Omental fat pad (tissue), 4 donors: ENCODE measurements at places on chromosomes 2 and 18. TPM values are rescaled to one million over a fixed set of nuclear protein-coding genes. Genes with fewer than 3 reads are reported as not detected.

DNA sequence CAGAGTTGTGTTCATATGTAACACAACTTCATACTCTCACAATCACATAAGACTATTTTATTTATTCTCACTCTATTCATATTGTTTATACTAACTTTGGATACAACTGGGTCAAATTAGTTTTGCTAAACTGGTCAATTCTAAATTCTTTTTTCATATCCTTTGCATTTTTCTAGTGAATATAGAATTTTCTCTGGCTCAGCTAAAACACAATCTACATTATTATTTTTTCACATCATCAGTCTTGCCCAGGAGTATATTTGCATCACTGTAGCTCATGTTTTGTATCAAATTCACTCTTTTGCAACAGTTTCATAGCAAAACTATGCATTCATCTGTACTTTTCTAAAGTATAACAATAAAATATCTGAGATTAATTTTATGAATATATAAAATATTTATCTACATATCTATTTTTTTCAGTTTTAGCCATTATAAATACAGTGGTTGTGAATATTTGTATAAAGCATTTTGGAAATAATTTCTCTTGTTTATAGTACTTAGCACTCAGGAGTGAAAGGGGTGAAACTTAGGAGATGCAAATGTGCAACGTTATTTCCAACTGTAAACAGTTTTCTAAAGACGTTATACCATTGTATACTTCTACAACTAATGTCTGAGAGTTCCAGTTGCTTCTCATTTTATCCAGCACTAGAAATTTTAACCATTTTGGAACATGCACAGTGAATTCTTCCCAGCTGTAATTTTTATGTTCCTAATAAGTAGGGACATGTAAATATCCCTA, 854.6 kb downstream of the CBLN2 start:
- DNase-seq = no peak

- DNase-seq = no peak
Observed at GRCh38 chr2:119339562-119339923, 27.1 kb downstream of the C2orf76 start.

- peak; percentile 90 for DNase-seq
Observed at GRCh38 chr2:73085691-73086090, 14.2 kb upstream of the SFXN5 start.

GRCh38 chr2:234973008-234973407, 21.2 kb downstream of the SH3BP4 start:
- no peak for DNase-seq

GRCh38 chr2:191604154-191604553, 73.8 kb upstream of the NABP1 start:
- DNase-seq = no peak

- DNase-seq = no peak
Observed at GRCh38 chr18:60684843-60685513, 312.4 kb upstream of the MC4R start.

- no peak for DNase-seq
Observed at GRCh38 chr2:65281627-65282351, 54.2 kb downstream of the ACTR2 start.

PARD6G gene
- 2.3 TPM for total RNA-seq

DNA sequence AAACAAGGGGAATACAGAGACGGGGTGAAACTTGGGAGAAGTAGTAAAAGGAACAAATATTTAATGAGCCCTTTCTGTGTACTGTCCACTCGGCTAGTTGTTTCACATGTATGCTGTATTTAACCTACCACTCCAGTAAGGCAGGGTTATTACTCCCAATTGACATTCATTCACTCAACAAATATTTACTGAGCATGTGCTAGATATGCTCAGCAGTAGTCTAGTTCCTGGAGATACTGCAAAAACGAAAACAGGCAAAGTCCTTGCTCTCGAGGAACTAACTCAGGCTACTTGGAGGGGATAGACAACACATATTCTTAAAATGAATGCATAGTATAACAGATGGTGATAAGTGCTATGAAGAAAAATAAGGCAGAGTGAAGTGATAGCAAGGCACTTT, 207.3 kb downstream of the SS18 start:
- no peak for DNase-seq

ALK gene
- total RNA-seq = 0.12 TPM

DNA sequence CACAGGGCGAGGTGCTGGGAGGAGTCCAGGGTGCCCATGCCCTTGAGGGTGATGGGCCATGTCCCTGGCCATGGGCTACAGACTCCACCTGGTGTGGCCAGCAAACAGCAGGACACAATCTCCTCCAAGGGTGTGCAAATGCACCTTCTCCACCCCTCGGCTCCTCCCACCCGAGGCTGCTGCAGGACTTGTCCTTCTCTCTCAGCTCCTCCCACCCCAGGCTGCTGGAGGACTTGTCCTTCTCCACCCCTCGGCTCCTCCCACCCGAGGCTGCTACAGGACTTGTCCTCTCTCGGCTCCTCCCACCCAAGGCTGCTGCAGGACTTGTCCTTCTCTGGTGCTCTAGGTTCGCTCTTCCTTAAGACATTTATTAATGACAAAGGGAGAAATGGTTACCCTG, 57.3 kb upstream of the SNTG2 start:
- no peak for DNase-seq

- DNase-seq = no peak
Observed at GRCh38 chr2:15181092-15181745, 379.9 kb downstream of the NBAS start.

DNA sequence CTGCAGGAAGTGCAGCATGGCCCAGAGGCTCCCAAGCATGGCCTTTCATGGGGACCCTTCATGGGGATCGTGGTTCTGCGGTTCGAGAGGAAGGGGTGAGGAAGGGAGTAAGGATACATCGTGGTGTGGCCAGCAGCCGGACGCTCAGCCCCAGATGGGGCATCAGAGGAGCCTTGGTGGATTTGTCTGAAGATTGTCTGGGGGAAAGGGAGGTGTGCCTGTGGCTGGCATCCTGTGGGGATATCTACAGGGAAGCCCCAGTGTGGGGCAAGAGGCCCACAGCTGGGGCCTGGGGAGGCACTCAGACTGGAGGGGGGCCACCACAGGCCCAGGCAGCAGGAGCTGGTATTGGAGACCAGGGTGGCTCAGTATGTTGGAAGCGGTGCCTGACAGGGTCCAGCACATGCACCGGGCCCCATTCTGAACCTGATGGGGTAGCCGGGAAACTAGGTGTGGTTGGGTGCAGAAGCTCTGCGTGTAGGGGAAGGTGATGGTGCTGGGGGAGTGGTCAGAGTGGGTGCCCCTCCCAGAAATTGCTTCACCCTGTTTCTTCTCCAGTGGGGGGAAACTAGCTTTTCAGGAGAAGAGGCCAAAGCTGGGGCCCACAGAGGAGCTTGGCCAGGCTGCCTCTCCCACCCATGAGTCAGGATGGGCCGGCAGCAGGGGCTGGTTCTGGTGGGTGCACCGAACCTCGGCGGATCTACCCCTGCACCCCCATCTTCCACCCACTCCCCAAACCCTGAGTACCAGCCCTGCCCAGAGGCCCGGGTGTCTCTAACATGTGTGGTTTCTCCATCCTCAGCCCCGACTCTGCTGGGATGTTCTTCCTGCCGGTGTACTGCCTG, 274.4 kb upstream of the HDAC4 start:
- DNase-seq = no peak

CRYBA2 gene
- total RNA-seq = not detected

- no peak for DNase-seq
Observed at GRCh38 chr2:240635998-240636547, 10.8 kb downstream of the GPR35 start.

DNA sequence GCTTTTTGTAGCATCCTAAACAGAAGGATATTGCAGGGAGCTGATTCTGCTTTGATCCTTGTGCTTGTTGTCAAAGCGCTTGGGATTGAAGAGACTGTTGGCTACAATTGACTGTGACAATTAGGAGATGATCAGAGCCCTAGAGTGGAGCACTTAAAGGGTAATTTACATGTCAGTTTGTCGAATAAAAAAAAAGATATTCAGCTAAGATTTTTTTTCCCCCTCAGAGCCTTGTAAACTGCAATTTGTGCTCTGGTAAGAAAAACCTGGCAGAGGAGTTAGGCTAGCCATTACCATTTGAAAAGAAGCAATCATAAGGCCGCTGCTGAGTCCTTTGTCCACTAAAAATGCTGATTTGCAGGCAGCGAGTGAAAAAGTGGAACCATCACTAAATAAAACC, 47.8 kb upstream of the ZEB2 start:
- DNase-seq = no peak

- no peak for DNase-seq
Observed at GRCh38 chr2:236866542-236867340, 218.9 kb upstream of the COPS8 start.

DNA sequence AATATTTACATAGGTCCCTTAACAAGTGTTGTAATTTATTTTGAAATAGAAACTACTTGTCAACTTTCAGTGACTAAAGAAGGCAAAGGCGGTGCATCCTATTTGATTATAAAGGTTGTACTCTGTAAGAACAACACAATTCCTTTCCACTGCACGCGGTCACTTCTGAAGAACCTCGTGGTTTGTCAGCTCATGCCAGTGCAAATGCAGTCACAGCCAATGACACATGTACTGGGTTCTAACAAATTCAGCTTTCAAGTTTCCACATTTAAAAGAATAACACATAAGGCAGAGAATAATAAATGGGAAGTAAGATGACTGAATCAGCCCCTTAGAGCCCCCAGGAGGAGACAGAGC, 39.7 kb downstream of the CYB5A start:
- DNase-seq = no peak

- DNase-seq = peak; percentile 52
Observed at GRCh38 chr2:127106991-127107621, at the start of gene BIN1. BIN1 (minus strand) TSS chr2:127107154; CDS start chr2:127106943, 211 bp downstream.

DNA sequence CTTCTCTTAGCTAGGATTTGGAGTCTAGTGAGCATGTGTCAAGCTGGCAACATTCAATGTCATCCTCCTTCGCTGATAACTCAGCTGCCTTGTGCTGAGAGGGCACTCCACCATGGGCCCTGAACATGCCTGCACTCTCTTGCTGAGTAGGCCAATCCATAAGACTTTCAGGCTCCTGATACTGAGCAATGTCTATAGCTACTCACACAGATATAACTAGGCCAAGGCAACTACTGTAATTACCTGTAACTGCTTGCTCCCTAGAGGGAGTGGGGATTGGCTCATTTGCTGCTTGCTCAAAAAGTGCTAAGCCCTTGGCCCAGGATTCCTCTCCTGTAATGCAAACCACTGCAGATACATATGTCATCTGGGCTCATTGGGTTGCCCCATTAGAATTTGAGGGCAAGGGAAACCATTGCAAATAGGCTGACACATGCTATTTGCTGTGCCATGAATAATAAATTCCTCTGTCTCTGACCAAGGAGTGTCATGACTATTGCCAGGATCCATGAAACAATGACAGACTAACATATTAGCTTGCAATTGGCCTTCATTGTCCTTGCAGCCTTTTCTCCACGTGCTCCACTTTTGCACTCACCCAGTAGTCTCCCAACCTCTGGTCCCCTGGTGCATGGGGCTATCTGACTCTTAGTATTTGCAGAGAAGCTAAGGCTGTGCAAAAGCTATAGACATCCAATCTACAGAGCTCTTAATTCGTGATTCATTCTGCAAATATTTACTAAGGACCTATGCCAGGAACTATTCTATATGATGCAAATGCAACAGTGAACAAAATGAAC, 36.9 kb upstream of the BMPR2 start:
- no peak for DNase-seq

- no peak for DNase-seq
Observed at GRCh38 chr2:180676520-180677025, 303.8 kb upstream of the UBE2E3 start.

PSTPIP2 gene
- total RNA-seq = 4.4 TPM

DNA sequence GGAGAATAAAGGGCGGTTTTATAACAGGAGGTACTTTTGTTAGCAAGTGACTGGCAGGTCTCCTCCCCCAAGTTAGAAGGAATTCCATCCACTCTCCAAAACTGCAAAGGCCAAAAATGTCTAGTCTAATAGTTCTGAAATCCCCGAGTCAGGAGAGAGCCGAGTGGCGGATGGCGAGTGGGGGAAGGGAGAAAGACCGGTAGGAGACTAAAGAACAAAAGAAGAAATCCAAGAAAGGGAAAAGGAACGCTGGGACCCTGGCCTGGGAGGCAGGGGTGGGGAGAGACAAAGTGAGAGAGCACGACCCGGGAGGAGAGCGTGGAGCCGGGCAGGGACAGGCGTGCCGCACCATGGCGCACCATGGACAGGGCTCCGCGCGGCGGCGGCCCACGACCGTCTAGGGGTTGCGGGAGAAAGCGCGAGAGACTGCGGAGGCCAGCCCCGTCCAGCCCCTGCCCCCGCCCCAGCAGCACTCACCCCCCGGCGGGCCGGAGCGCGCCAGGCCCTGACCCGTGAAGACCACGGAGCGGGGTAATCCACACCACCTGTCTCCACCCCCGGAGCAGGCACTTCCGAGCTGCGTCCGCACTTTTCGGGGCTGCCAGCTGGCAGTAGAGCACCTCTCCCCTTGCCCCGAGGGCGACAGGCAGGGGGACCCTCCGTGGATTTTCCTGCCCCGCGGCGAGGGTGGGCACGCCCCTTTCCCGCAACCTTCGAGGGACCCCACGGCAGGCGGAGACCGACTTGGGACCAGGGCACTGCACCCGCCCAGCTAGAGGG, 1.6 kb downstream of the CDH2 start:
- DNase-seq = no peak

ANO7 gene
- total RNA-seq = 0.60 TPM

CYBRD1 gene
- 296 TPM for total RNA-seq

OTX1 gene
- 0.37 TPM for total RNA-seq

SERPINB8 gene
- 26.2 TPM for total RNA-seq

SP9 gene
- total RNA-seq = not detected

DCDC2C gene
- 1.4 TPM for total RNA-seq

DNA sequence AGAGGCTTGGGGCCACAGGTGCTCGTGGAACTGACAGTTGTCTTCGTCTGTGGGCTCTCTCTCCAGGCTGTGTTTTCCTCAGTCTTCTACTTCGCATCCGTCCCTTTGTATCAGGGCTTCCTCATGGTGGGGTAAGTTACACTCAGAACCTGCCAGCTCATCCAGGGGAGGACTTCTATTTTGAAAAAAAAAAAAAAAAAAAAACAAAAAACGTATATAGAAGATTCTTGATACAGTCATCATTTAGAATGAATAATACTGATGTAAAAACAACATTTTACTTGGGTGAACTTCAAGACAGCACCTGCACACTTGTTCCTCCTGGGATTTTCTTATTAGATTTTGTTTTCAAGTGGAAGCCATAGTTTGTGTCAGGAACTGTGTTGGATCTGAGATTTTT, 47.7 kb upstream of the NFATC1 start:
- DNase-seq = no peak

DNA sequence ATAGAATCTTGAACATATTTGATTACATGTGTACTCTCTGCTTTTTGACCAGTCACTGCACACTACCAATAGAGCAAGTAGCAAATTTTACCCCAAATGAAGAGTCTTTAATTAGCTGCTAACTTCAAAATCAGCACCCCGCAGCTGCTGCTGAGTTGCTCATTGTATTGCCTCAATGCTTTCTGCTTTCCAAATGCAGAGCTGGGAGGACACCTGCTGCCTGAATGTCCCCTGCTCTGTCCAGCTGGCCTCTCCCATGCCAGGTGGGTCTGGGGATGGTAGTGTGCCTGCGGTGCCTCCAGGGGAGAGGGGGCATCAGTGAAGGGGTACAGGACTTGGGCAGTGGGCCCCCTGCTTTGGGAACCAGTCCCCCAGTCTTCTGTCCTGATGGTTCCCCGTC, 184.8 kb downstream of the PRKCE start:
- DNase-seq = no peak

- no peak for DNase-seq
Observed at GRCh38 chr18:51623653-51624052, 426.2 kb upstream of the MEX3C start.

IL1RL1 gene
- 66.2 TPM for total RNA-seq

RDH14 gene
- total RNA-seq = 23.5 TPM

- DNase-seq = no peak
Observed at GRCh38 chr2:174208026-174208425, 40.3 kb downstream of the OLA1 start.

- no peak for DNase-seq
Observed at GRCh38 chr2:209049608-209050007, 374.2 kb upstream of the MAP2 start.
